ENCODE measurements at places on chromosomes 12 and 14.

DNA sequence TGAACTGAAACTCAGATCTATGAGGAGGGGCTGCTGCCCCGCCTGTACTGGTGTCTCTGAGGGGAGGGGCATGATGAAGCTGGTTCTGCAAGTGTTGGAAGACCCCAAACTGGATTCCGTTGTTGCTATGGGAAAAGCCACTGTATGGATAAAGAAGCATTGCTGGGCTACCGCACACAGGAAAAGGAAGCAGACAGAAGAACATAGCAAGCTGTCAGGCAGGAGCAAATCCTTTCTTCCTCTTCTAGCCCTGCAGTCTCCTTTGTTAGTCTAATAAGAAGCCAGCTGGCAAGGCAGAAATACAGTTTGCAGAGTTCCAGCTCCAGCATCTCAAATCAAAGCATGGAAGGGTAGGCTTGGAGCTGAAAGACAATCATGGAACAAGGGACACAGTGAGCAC, 26.3 kb upstream of the NR1H4 start:
- no peak for DNase-seq

- DNase-seq = no peak
Measured at GRCh38 chr14:24849471-24849870, 200.5 kb downstream of the STXBP6 start.

GRCh38 chr14:80388980-80389711, 177.8 kb upstream of the DIO2 start:
- peak; percentile 15 for DNase-seq

DNA sequence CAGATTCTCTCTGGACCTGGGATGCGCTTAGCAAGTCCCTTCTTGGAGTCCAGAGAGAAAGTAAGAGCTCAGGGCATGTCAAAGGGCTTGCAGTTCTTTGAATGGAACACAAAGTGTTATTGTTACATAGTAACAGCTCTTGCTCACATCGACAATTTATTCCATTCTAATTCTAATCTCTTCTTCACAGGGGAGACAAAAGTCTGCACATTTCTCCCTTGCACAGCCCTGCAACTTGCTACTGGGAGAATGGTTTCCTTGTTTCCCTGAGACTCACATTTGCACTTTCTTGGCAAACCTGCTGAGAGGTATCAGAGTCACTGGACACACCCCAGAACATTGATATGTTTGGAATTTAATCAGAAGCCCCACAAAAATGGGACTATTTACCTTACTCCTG, 209.9 kb upstream of the IGF1 start:
- no peak for DNase-seq

DNA sequence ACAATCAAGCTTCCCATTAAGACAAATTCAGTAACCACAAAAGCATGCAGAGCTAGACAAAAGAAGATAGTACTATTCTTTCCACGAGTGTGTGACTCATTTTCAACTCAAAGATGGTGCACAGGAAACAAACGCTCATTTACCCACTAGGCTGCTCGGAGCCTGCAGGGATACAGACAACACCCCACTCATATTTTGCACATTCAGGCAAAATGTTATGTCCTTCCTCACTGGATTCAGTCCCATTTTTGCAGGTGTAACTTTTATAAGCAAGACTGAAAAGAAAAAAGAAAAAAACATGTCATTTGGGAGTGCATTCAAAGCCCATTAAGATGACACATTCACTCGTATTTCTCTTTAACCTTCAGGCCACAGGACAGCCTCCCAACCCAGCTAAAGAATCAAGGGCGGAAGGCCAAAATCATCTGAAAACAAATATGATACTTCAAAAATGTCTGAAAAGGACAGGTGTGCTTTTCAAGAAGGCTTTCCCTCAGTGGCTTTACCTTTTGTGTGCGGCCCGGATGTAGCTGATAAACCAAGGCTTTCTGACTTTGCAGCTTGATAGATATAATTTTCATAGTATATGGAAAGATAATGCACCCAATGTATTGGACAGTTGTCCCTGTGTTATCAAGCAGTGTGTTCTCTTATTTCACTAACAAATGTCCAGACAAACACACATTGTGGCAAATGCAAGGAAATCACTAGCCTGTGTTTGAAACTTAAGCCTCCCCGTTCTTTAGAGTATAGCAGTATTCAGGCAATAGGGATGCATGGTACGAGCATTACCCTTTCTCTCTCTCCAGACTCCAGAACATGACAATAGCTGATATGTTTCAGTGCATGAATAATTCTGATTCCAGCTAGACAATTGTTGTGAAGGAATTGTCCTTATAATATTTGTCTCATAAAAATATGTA, 147.8 kb upstream of the KRR1 start:
- no peak for DNase-seq

DNA sequence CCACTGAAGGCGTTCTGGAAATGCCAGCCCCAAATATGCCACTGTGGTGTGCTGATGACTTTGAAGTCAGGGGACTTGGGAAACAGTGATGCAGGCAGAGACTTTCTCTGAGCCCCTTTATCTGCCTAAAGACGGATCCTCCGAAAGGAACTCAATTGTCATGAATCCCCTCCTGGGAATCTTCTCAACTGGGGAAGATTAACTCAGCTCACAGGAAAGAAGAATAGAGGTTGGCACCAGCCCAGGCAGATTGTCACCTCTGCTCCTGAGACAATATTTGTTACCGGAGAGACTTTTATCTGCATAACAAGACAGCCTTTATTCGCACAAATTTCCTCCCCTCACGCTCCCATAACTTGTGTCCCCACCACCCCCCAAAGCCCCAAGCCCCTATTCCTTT, 414.4 kb downstream of the FUT8 start:
- DNase-seq = no peak

DNA sequence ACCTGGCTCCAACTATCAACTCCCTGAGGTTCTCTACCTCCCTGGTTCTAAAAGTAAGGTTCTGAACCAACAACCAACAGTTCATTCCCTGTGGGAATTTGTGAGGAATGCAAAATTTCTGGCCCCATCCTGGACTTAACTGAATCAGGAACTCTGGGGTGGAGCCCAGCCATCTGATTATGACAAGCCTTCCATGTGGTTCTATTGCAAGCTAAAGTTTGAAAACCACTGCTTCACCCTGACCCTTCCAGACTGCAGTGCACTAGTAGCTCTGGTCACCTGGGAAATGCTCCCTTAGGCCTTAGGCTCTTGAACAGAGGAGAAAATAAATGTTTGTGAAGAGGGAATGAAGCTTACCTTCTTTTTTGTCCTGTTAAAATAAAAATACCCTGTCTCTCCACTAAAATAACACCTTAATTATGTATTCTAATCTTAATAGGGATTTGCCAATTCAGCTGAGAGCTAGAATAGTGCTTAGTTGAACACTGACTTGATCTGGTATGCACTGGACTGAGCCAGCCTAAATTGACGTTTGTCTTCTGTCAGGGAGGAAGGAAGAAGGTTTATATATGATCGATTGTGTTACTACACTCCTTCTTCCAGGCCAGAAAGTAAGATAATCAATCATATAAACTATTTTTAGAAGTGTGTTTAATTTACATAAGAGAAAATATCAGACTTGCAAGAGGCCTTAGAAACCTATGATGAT, 39.1 kb upstream of the DDHD1 start:
- no peak for DNase-seq

DNA sequence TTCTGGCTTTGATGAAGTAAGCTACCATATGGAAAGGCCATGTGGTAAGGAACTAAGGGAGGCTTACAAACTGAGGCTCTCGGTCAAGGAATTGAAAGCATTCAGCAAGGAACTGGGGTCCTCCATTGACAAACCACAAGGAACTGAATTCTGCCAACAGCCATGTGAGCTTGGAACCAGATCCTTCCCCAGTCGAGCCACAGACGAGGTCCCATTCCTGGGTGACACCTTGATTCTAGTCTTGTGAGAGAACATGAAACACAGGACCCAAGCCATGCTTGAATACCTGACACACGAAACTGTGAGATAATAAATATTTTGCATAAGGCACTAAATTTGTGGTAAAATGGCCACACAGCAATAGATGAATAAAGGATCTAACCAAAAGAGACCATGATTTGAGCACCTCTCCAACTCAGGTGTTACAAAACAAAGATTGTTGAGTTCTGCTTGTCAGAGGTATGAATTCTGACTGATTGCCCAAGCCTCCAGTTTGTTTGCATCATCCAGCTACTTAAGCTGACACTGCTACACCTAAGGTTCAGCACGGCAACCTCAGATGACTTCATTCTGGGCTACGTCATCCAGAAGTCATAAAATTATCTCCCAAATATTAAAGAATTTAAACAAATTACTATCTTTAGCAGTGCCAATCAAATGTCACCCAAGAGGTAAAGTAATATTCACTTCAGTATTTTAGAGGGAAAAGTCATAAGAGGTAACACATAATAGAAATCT, 59.4 kb downstream of the GARIN6 start:
- no peak for DNase-seq

DNA sequence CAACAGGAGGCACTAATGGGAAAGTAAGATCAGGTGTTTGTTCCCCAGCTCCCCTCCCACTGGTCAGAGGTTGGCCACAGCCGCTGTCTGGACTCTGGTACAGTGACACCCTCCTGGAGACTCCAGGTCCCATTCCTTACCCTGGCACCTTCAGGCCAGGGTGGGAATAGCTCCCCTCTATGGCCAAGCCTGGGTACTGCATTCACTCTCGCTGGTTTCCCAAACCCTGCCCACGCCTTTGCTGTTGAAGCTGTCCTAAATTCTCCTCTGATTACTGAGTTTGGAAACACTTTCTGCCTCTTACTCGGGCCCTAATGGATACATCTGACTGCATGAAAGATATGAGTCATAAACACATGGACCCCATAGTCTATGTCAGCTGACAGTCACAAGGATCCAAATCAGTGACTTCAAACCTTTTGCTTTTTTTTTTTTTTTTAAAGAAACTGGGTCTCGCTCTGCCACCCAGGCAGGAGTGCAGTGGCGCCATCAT, 17.9 kb downstream of the HRK start:
- no peak for DNase-seq

GRCh38 chr12:6902448-6902847, 2.2 kb upstream of the LRRC23 start:
- no peak for DNase-seq

- peak; percentile 88 for DNase-seq
Measured at GRCh38 chr12:101876861-101877805, at the start of gene DRAM1. TSS of gene DRAM1 (plus strand) at chr12:101877580. CDS start at chr12:101877790, 210 bp downstream.

- DNase-seq = peak; percentile 59
Measured at GRCh38 chr14:96762650-96763049, 34.5 kb upstream of the VRK1 start.
